ENCODE measurements at places on chromosomes 3 and 15. TPM values are rescaled to one million over a fixed set of nuclear protein-coding genes. Genes with fewer than 3 reads are reported as not detected.

DNA sequence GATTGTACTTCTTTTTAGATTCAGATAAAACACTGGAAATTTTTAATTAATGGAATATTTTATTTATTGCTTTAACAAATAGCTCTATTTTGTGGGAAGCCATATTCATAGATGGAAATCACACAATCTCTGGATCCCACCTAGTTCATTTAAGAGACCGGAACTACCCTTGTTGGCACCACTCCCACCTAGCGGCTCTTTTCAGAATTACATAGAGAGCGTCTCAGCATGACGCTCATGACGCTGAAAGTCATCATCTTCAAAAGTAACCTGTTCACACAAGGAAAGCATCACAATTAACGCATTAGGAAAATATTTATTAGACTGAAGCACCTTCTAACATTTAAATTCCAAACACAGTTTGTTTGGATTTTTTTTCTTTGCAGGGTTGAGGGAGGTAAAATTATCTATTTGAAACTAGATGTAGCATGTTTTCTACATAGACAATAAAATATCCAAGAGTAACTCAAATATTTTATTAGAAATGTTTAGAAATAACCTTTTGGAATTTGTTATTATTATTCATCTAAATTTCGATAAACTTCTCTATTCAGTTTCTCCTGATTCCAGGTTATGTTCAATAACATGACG, 214.9 kb upstream of the ARRDC4 start:
- no peaks in the 10 kb centered on the region for H3K36me3 ChIP-seq
- DNase-seq: no peak
- no peak overlapping the region for H3K27ac ChIP-seq

The CD276 gene
- total RNA-seq: 37.5 TPM

The PRICKLE2 gene
- 14.2 TPM for total RNA-seq

- no peak for DNase-seq
- H3K27me3 ChIP-seq: no peaks in the 10 kb centered on the region
- H3K36me3 ChIP-seq: no peaks in the 10 kb centered on the region
Observed at GRCh38 chr3:130537673-130538304, 20.8 kb downstream of the COL6A6 start.

DNA sequence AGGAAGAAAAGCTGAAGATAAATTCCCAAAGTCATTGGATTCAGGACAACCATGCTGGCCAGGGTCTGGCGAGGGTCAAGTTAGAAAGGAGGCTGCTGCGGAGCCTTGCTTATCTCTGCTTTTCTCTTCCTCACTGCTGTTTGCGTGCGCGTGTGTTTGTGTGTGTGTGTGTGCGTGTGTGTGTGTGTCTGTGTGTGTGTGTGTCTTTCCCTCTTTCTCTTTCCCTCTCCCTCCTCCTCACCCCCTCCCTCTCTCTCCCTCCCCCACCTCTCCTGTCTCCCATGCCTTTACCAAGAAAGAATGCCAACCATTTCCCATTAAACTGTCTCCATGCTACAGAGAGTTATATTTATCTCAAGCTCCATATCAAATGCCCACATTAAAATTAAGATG, at the start of gene COLQ:
Gene COLQ, minus strand, starts transcription at position 134 of the 393 bp plus-strand sequence. Its CDS starts 81 bp downstream, at position 53.
- no peak within 1 kb of the TSS for H3K27ac ChIP-seq
- no peaks in the 10 kb centered on the region for H3K36me3 ChIP-seq
- no peak within 1 kb of the TSS for H3K4me3 ChIP-seq
- H3K4me1 ChIP-seq: 0 out of 2 replicates have a peak, but pooled peaks cover 4% of the 10 kb centered on the region
- DNase-seq: no peak

DNA sequence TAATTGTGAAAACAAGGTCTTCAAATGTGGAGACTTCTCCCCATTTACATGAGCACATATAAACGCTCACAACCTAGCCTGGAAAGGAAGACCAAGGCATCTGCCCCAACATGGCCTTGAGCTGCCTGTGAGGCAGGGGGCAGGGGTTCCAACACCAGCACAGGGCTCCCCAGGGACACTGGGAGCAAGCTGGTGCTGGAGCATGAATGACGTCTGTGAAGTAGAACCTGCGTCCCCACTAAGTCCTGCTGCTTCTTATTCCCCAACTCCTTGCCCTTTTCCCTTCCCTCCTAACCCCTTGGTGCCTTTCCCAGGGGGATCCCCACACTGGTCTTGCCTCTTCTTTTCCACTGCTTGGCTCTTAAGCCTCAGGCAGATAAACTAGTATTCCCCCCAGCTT, 93.1 kb downstream of the RBPMS2 start:
- H3K4me1 ChIP-seq: peaks cover 3% of the 10 kb centered on the region

The ARPP21 gene
- total RNA-seq: not detected

The VGLL3 gene
- 97.3 TPM for total RNA-seq

DNA sequence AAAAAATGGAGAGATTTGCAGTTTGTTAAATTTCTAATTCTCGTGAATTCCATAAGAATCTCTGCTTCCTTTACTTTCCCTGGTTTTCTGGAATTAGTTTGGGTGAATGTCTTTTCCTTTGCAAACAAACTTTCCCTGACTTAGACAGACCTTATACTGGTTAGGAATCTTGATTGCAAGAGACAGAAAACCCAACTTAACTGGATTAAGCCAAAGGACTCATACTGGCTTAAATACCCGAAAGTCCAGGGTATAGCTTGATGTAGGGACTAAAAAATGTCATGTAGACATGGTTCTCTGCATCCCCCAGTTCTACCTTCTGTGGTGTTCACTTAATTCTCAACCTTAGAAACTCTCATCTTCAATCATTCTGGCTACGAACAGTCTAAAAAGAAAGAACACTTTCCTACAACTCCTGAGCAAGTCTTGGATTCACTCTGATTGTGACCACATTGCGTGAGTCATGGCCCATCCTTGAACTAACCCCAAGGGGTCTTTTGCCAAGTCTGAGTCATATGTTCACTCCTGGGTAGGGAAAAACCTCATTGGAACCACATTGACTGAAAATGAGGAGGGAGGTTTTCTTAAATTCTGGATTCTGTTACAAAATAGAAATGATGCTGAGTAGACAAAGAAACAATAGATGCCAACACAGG, 136.0 kb upstream of the DAZL start:
- no peaks in the 10 kb centered on the region for H3K27me3 ChIP-seq
- H3K4me3 ChIP-seq: no peak overlapping the region
- no peaks in the 10 kb centered on the region for H3K36me3 ChIP-seq
- no peaks in the 10 kb centered on the region for H3K4me1 ChIP-seq

DNA sequence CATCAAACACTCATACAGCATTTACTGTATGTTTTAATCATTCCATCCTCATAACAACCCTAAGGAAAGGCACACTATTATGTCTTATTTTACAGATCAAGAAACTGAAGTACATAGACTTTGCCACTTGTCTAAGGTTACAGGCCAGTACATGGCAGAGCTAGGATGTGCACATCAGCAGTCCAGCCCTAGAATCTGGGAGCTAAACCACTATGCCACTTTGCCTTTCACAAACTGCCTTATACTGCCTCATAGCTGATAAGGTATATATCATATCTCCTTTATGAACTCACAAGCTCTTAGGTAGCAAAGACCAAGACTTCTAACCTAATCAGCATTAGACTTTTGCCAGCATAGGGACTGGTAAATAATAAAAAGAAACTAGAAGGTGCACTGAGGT, 49.1 kb downstream of the MYO9A start:
- no peaks in the 10 kb centered on the region for H3K4me1 ChIP-seq
- H3K27ac ChIP-seq: no peak overlapping the region
- DNase-seq: no peak
- H3K27me3 ChIP-seq: no peaks in the 10 kb centered on the region
- no peaks in the 10 kb centered on the region for H3K36me3 ChIP-seq
- H3K4me3 ChIP-seq: no peak overlapping the region

- peaks cover 17% of the 10 kb centered on the region for H3K4me1 ChIP-seq
- peaks cover 53% of the 10 kb centered on the region for H3K36me3 ChIP-seq
- no peaks in the 10 kb centered on the region for H3K27me3 ChIP-seq
- no peak for DNase-seq
- H3K4me3 ChIP-seq: no peak overlapping the region
- H3K27ac ChIP-seq: no peak overlapping the region
Observed at GRCh38 chr15:98941595-98942255, 65.9 kb downstream of the PGPEP1L start.

- DNase-seq: no peak
- H3K27ac ChIP-seq: no peak overlapping the region
- H3K27me3 ChIP-seq: no peaks in the 10 kb centered on the region
- H3K36me3 ChIP-seq: no peaks in the 10 kb centered on the region
Observed at GRCh38 chr15:98003518-98003917, 43.0 kb downstream of the ARRDC4 start.

GRCh38 chr3:186653080-186653707, 12.6 kb upstream of the HRG start:
- no peaks in the 10 kb centered on the region for H3K4me1 ChIP-seq
- H3K36me3 ChIP-seq: no peaks in the 10 kb centered on the region
- no peak overlapping the region for H3K4me3 ChIP-seq
- peaks cover 5% of the 10 kb centered on the region for H3K27me3 ChIP-seq
- no peak overlapping the region for H3K27ac ChIP-seq

- H3K27ac ChIP-seq: peak overlapping the region; percentile 46
- no peak for DNase-seq
- peaks cover 29% of the 10 kb centered on the region for H3K4me1 ChIP-seq
- H3K36me3 ChIP-seq: peaks cover 2% of the 10 kb centered on the region
Observed at GRCh38 chr3:45509768-45510129, 84.8 kb upstream of the LIMD1 start.

- H3K27me3 ChIP-seq: no peaks in the 10 kb centered on the region
- H3K27ac ChIP-seq: no peak overlapping the region
- H3K4me3 ChIP-seq: no peak overlapping the region
- peak; percentile 57 for DNase-seq
- no peaks in the 10 kb centered on the region for H3K36me3 ChIP-seq
Observed at GRCh38 chr15:84953136-84953535, 28.5 kb upstream of the PDE8A start.

The CILP gene
- not detected for total RNA-seq

DNA sequence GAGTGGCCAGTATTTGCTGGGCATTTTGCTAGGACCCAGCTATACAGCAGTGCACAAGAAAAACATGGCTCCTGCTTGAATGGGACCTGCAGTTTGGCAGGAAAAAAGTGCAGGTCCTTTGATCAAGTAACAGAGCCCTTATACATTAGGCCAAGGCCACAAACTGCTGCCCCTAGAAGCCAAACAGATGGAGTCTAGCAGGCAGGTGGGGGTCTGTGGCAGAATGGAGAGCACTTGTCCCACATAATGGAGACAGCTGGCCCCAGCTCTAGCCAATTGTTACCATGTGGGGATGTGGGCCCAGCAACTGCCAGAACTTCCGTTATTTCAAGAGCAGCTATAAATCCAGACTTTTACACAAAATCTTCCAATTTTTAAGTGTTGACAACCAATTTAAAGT, 79.3 kb downstream of the SHQ1 start:
- H3K27ac ChIP-seq: no peak overlapping the region
- no peak for DNase-seq
- H3K4me3 ChIP-seq: no peak overlapping the region
- no peaks in the 10 kb centered on the region for H3K4me1 ChIP-seq
- H3K27me3 ChIP-seq: no peaks in the 10 kb centered on the region
- peaks cover 2% of the 10 kb centered on the region for H3K36me3 ChIP-seq

DNA sequence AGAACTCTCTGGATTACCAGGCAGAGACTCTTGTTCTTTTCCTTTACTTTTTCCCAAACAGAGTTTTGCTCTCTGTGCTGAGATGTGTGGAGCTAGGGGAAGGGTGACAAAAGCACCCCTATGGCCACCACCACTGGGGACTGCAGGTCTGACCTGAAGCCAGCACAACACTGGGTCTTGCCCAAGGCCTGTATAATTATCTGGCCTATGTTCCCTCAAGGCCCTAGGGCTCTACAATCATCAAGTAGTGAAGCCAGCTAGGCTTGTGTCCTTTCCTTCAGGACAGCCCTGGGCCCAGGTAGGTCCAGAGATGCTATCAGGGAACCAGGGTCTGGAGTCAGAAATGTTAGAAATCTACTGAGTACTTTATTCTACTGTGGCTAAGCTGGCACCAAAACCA, 28.4 kb downstream of the MYO1E start:
- no peak overlapping the region for H3K27ac ChIP-seq
- H3K27me3 ChIP-seq: no peaks in the 10 kb centered on the region
- no peak for DNase-seq

DNA sequence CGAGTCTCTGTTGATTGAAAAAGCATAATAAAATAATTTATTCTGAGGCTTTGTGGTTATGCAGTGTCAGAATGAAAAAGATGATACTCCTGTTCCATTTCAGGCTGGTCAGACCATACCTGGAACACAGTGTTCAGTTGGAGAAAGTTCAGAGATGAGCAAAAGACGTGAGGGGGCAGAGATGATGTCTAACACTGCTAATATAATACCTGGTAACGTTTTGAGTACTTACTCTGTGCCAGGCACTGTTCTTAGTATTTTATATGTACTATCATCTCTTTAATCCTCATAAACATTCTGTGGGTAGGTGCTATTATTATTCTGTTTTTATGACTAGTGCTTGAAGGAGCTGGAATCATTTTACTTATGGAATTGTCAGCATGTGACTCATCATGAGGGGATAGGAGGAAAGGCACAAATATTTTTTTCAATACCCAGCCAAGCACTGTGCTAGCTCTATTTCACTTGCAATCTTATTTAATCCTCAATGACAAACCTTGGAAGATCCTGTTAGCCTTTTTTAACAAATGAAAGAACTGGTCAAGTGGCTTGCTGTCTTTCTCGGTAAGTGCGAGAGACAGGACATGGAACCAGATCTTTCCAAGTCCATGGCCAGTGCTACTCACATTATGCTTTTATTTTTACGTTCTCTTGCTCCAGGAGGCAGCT, 31.8 kb downstream of the IQGAP1 start:
- no peaks in the 10 kb centered on the region for H3K27me3 ChIP-seq
- peak overlapping the region; percentile 80 for H3K27ac ChIP-seq
- H3K36me3 ChIP-seq: no peaks in the 10 kb centered on the region
- DNase-seq: peak; percentile 92

GRCh38 chr3:135329479-135329878, 534.4 kb downstream of the EPHB1 start:
- no peaks in the 10 kb centered on the region for H3K27me3 ChIP-seq
- DNase-seq: no peak
- H3K4me3 ChIP-seq: no peak overlapping the region
- no peaks in the 10 kb centered on the region for H3K36me3 ChIP-seq
- H3K4me1 ChIP-seq: no peaks in the 10 kb centered on the region

- DNase-seq: no peak
- no peak overlapping the region for H3K4me3 ChIP-seq
- H3K4me1 ChIP-seq: peaks cover 12% of the 10 kb centered on the region
- H3K27me3 ChIP-seq: no peaks in the 10 kb centered on the region
Observed at GRCh38 chr3:183296944-183297343, 43.9 kb downstream of the B3GNT5 start.

The GOLGA6L25 gene
- total RNA-seq: not detected
